HT-29 (cell line): ENCODE measurements at places on chromosomes 1 and 21. TPM values are rescaled to one million over a fixed set of nuclear protein-coding genes. Genes with fewer than 3 reads are reported as not detected.

- no peak for DNase-seq
Measured at GRCh38 chr1:71157151-71157550, 76.3 kb upstream of the ZRANB2 start.

GRCh38 chr1:63325279-63325985 is 3.1 kb downstream of the FOXD3 start:
- no peak for DNase-seq

DNA sequence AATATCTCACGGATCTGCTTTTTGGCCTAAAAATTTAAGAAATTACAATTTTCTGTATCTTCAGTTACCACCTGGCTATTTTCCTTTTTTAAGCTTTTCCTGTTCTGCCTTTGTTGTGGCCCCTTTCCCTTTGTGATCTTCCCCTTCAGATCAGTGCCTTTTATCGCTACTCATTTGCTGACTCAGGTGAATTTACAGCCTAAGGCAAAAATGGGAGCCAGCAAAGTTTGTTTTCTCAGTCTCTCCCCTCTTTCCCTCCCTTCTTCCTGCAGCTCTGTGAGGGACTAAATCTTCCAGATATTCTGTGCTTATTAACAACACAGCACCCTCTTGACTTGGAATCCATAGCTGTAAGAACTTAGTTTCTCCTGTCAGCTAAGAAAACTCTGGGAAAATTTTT is 5.3 kb upstream of the PRRC2C start:
- DNase-seq = no peak

DNA sequence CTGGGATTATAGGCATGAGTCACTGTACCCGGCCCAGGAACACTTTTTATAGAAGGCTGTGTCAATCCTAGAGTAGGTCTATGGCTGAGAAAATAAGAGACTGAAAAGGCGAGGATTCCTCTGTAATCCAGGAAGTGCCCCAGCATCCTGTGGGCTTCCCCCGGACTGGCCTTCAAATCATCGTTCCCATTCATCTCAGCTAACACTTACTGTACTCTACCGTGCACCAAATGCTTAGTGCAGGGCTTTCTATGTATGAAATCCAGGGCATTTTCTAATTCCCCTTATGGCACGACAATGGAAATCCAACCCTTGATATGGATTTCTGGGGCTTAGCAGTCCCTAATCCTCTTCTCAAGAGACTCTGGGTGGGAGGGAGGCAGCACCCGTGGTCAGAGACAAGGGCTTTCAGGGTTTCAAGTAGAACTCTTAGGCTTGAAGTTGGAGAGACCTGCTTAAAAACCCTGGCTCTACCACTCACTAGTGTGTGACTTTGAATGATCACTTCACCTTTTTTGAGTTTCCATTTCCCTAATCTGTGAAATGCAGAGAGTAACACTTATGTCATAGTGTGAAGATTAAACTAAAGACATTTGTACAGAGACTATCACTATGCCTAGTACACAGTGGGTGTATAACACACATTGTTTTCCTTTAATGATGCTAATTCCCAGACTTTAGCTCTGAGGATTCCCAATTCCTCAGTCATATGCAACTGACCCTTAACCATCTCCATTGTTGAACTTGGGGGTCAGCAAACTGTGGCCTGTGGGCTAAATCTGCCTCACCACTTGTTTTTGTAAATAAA is 20.3 kb downstream of the MECR start:
- no peak for DNase-seq

GRCh38 chr1:184595596-184595995 is 159.1 kb downstream of the EDEM3 start:
- no peak for DNase-seq

- DNase-seq = no peak
Measured at GRCh38 chr1:99407018-99407417, 142.7 kb downstream of the PLPPR4 start.

DNA sequence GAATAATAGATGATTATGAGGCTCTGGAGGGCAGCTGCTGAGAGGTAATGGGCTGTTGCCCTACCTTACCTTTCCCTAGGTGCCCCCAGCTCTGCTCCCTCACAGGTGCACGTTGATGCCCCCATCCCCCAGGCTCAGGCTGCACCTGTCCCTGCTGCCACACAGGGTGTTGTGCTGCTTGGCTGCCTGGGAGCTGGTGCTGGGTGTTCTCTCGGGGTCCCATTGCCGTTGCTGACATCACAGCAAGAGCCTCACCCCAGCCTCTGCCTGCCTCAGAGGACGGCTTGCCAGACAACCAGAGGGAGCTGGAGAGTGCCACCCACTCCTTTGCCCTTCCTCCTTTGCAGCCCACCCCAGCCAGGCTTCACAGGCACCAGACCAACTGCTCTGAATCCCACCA is 31.4 kb upstream of the DMBX1 start:
- no peak for DNase-seq

The CBR3 gene
- total RNA-seq = 0.16 TPM in 1 of 2 replicates, not detected in the other

The GSTM5 gene
- not detected in 2 replicates for total RNA-seq

The LORICRIN gene
- total RNA-seq = not detected in 2 replicates

The RNU1-3 gene
- under 0.01 TPM in 2 replicates for total RNA-seq

The IL12RB2 gene
- total RNA-seq = not detected in 2 replicates

The TMEM61 gene
- total RNA-seq = 3.0 and 4.8 TPM in 2 replicates

The OR2M7 gene
- total RNA-seq = not detected in 2 replicates
